ENCODE measurements at places on chromosomes 7 and 10. TPM values are rescaled to one million over a fixed set of nuclear protein-coding genes. Genes with fewer than 3 reads are reported as not detected.

SLC13A1 gene
- not detected for total RNA-seq

CALCR gene
- total RNA-seq: not detected

EPDR1 gene
- total RNA-seq: 44.1 TPM

PDE6C gene
- total RNA-seq: not detected

ANKRD7 gene
- 1.2 TPM for total RNA-seq

GRCh38 chr10:97518301-97519043 is 19.7 kb downstream of the UBTD1 start:
- no peak for DNase-seq

GRCh38 chr10:60043561-60044241 is 137.3 kb upstream of the CCDC6 start:
- no peak for DNase-seq

GRCh38 chr7:158702944-158703343 is 1.7 kb downstream of the NCAPG2 start:
- no peak for DNase-seq

GRCh38 chr7:134696261-134696660 is 49.6 kb downstream of the BPGM start:
- no peak for DNase-seq

DNA sequence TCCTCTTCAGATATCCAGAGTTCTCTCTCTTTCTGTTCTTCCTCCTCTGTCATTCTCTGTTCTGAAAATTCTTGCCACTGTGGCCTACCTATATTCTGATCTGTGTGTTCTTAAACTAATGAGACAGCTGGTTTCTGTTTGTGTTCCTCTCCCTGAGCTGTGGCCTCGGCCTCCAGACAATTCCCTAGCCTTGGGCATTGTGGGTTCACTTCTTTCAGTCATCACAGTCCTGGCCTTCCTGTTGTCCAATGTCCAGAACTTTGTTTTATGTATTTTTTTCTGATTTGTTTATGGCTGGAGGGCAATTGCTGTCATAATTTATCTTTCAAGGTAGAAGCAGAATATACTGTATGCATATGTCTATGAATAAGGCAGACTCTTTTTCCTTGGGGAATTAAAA is 173.2 kb upstream of the MTPN start:
- DNase-seq: no peak

- DNase-seq: no peak
Observed at GRCh38 chr10:102727037-102727818, 12.8 kb downstream of the SFXN2 start.

Measured in kidney epithelial cell (primary cell).